A375 (cell line): ENCODE measurements at places on chromosomes 7 and 10. TPM values are rescaled to one million over a fixed set of nuclear protein-coding genes. Genes with fewer than 3 reads are reported as not detected.

Gene LARP4B
- total RNA-seq = 34.1 and 38.9 TPM in 2 replicates

Gene OPN1SW
- total RNA-seq = not detected in 2 replicates

Gene CYP3A5
- 0.11 and 0.32 TPM in 2 replicates for total RNA-seq

Gene MGAM2
- 3.9 and 4.6 TPM in 2 replicates for total RNA-seq

Gene MEOX2
- total RNA-seq = 45.1 and 52.5 TPM in 2 replicates

Gene C10orf62
- total RNA-seq = 0.15 and 0.56 TPM in 2 replicates

Gene PRKCQ
- 3.0 and 3.7 TPM in 2 replicates for total RNA-seq

Gene OR9A2
- 0.38 TPM in 1 of 2 replicates, not detected in the other for total RNA-seq

Gene ZFAND4
- 1.5 and 6.1 TPM in 2 replicates for total RNA-seq

Gene PRR15
- total RNA-seq = 0.15 and 0.21 TPM in 2 replicates

Gene ACTL6B
- not detected in 2 replicates for total RNA-seq

Gene MALRD1
- total RNA-seq = 0.11 and 0.56 TPM in 2 replicates

Gene MTURN
- total RNA-seq = 6.1 and 6.3 TPM in 2 replicates

Gene ACSM6
- total RNA-seq = not detected in 2 replicates

Gene ADGRA1
- not detected in 2 replicates for total RNA-seq

Gene NPFFR1
- not detected in 2 replicates for total RNA-seq

Gene AFAP1L2
- total RNA-seq = 8.9 and 10.6 TPM in 2 replicates

Gene SKAP2
- total RNA-seq = 12.4 and 16.8 TPM in 2 replicates

Gene ADCY1
- total RNA-seq = 1.5 and 1.8 TPM in 2 replicates

Gene ANKRD7
- not detected in 2 replicates for total RNA-seq

Gene LMBR1
- total RNA-seq = 34.0 and 35.2 TPM in 2 replicates

Gene GIMAP1
- total RNA-seq = not detected in 2 replicates

Gene SPDYE11
- total RNA-seq = not detected in 2 replicates

Gene KIF20B
- 22.4 and 24.6 TPM in 2 replicates for total RNA-seq
